Mucosa of descending colon (tissue), 3 donors: ENCODE measurements at places on chromosomes 4 and X.

GRCh38 chr4:1253831-1254230, 4.9 kb upstream of the CTBP1 start:
- DNase-seq = no peak

DNA sequence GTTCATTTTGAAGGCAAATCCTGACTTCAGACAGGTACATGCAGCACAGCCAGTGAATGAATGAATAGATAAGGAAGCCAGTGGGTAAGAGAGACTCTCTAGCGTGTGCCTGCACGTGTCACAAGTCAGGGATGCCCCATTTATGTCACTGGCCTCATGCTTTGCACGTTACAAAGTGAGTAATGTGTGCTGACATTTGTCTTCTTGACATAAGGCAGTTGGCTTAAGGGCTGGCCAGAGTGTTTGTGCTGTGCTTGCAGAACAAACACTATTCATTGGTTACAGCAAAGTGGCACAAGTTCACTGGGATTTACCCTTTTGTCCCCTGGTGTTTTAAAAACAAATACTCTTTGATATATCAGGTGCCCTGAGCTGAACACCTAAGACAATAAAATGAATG, 55.9 kb downstream of the CRMP1 start:
- no peak for DNase-seq

GRCh38 chrX:78035061-78035460, 65.6 kb upstream of the PGAM4 start:
- DNase-seq = no peak

DNA sequence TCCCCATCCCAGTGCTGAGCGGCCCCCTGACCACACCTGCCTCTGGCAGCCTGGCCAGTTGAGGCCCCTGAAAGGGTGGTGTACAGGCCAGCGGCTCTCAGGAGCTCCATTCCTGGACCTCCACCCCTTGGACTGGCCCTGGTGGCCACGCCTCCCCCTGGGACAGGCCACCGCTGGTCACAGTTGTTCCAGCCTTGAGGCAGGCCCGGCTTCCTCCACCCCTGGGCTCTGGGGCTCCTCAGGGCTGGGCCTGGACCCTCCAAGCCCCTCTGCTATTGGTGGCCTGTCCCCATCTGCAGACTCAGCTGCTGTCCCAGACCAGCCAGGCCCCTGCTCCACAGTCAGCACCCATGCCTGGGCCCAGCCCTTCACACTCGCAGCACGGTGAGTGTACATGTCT, 93.2 kb upstream of the NKX1-1 start:
- peak; percentile 25 for DNase-seq

- no peak for DNase-seq
Measured at GRCh38 chrX:132843363-132843762, 115.1 kb downstream of the HS6ST2 start.

DNA sequence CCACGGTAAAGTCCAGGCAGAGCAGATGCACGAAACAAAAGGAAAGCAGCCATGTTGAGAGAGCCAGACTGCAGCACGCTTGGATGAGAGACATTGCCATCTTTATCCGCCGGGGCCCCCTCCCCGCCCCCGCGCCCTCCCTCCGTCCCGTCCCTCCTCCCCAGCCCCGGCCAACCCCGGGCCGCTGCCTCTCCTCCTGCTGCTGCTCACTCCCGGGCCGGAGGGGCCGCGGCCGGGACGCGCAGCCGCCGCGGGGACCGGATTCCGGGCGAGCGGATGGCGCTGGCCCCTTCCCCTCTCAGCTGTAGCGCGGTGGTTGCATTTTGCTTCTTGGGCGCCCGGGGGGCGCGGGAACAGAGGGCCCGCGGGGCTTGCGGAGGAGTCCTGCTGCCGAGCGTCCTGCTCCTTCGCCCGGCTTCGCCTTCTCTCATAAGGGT, 542 bp downstream of the RNF150 start:
- DNase-seq = peak; percentile 32

GRCh38 chr4:87521319-87521718, 7.9 kb downstream of the SPARCL1 start:
- DNase-seq = no peak

GRCh38 chrX:20414066-20414465, 147.4 kb upstream of the RPS6KA3 start:
- DNase-seq = no peak

- no peak for DNase-seq
Measured at GRCh38 chr4:107615809-107616208, 104.2 kb downstream of the PAPSS1 start.

GRCh38 chr4:87086143-87086805, 134.1 kb downstream of the KLHL8 start:
- no peak for DNase-seq

GRCh38 chrX:110733166-110733565, 62.5 kb downstream of the CHRDL1 start:
- DNase-seq = no peak

DNA sequence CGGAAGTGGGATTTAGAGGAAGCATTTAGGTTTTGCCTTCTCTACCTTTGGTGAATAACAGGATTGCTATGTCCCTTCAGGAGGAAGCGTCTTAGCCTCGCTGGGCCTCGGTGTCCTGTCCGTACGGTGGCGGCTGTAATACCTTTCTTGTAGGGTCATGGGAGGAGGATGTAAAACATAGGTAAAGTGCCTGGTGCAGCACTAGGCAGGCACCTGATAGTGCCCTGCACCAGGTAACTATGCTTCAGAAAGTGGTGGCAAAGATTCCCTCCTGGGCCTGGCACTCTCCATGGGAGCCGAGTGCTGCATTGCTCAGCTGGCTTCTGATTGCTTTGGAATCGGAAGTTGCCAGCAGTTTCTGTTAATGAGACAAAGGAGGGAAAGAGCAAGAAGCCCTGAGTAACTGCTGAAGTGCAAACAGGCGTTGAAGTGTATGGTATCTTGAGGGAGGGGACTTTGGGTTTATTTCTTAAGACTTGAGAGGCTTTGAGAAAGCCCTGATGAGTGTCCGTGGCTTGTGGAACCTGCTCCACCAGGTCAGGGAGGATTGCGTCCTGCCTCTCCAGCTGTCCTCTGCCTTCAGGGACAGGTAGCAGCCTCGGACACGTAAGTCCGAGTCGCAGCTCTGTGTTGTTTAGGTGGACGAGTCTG, 45.8 kb downstream of the TBC1D14 start:
- no peak for DNase-seq
